ENCODE measurements at places on chromosomes 2 and 18.

GRCh38 chr2:41000906-41001305, 549.0 kb upstream of the SLC8A1 start:
- DNase-seq: no peak

- DNase-seq: no peak
Observed at GRCh38 chr2:60439219-60439974, 114.1 kb downstream of the BCL11A start.

GRCh38 chr2:230267556-230267955, 42.0 kb downstream of the SP140 start:
- DNase-seq: no peak

GRCh38 chr2:172671501-172671900, 64.1 kb upstream of the RAPGEF4 start:
- DNase-seq: no peak

GRCh38 chr2:211281430-211282073, 725.2 kb downstream of the CPS1 start:
- no peak for DNase-seq

- no peak for DNase-seq
Observed at GRCh38 chr18:71405169-71405809, 1116.4 kb downstream of the SOCS6 start.

GRCh38 chr2:26970928-26971627, 641 bp downstream of the MAPRE3 start:
- DNase-seq: no peak

DNA sequence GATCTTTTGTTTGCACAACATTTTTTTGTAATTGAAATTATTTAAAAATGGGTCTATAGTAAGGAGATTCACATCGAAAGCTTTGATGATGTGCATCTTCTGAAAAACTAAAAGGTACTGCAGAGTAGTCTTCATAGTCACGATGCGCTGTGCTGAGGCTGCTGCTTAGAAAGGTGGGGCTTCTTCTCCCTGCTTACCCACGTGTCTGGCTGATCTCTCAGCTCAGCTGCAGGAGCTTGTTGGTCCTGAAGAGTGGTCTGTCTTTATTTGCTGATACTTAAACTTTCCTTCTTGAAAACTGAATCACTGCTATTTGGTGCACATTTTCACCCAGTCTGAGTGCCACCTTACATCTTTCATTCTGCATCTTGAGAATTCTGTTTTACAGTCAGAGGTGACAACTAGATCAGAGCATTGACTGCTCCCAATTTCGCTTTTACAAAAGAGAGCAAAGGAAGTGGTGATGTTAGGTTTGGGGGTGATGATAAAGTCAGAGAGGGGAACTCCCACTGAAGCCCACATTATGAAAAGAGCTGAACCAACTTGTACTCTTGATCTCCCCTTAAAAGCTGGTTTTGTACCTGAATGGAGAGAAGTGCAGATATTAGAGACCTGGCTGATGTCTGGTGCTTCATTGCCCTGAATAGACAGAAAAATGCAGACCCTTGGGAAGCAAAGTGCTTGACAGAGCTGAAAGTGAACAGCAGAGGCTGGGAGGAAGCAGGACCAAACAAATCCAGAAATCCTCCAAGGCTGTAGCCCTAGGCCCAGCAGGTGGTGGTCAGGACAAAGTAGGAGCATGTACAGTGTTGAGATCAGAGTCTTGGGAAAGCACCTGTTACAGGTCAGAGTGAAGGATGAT, 984.5 kb downstream of the TSN start:
- no peak for DNase-seq

- DNase-seq: no peak
Observed at GRCh38 chr2:218811382-218811781, 20.2 kb downstream of the PRKAG3 start.

- no peak for DNase-seq
Observed at GRCh38 chr2:135703300-135703699, 38.4 kb upstream of the UBXN4 start.

- no peak for DNase-seq
Observed at GRCh38 chr2:230000118-230000841, 68.4 kb downstream of the SLC16A14 start.

- DNase-seq: no peak
Observed at GRCh38 chr18:51811883-51812282, 528.1 kb upstream of the DCC start.

Measured in stimulated activated CD4-positive, alpha-beta T cell treated with anti-CD3 and anti-CD28 coated beads, Interleukin-1b, Interleukin-23, amount 100 ng/mL, for 1 hour (primary cell).